ENCODE measurements at places on chromosomes 7 and 10.

GRCh38 chr10:49222170-49222569 is 34.0 kb upstream of the TMEM273 start:
- DNase-seq: no peak

DNA sequence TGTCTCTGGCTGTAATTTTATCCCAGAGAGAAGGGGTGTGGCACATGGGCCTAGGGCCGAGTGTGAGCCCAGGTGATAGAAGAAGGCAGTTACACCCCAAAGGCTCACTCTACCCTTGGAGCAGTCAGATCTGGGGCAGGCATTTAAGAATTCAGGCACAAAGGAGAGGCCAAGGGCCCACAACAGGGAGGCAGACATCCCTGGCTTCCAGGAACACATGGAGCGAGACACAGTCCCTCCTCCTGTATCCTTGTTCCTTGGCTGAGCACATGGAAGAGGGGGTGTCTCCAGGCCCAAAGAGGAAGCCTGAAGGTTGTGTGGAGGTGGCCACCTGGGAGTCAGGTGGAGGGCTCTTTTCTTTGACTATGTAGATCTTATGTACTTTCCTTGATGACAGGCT is 286.2 kb downstream of the RPS24 start:
- no peak for DNase-seq

DNA sequence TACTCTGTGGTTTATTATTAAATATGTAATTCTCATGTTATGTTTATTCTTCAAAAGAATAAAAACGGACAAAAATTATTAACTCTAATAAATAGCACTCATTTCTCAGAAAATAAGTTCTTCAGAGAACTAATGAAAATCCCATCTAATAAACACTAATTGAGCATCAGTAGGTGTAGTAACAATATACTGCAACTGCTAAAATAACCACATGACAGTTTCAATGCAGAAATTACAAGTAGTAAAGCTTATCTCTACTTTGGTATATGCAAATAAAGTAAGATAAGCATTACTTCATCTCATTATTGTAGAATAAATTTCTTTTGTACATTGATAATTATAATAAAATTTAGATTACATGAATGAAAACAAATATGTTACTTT is 56.4 kb upstream of the DKK1 start:
- no peak for DNase-seq

DNA sequence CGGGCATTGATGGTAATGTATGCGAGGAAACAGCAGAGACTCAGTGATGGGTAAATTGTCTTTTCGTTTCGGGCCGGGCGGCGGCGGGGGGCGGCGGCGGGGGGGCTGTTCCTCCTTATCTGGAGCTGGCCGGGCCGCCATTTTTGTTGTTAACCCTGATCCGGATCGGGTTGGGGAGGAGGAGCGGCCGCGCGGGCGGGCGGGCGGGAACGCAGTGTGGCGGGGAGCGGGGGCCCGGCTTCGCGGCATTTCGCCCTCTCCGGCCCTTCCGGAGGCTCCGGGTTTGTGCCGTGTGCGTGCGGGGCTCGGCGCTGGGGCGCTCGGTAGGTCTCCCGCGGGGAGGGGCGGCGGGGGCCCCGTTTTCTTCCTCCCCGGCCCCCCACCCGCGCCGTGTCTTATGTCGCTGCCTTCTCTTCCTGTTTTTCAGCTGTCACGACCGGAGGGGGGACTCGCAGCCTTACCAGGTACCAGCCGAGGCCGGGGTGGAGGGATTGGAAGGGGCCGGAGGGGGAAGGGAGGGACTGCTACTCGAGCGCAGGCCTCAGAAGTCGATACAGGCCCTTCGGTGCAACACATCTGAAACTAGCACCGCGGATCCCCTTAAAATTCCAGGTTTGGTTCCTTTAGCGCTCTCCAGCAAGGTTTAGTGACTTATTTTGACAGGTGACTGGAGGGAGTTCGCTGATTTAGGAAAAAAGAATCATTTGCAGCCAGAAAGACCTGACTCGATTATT is 820 bp downstream of the WAC start:
- no peak for DNase-seq

DNA sequence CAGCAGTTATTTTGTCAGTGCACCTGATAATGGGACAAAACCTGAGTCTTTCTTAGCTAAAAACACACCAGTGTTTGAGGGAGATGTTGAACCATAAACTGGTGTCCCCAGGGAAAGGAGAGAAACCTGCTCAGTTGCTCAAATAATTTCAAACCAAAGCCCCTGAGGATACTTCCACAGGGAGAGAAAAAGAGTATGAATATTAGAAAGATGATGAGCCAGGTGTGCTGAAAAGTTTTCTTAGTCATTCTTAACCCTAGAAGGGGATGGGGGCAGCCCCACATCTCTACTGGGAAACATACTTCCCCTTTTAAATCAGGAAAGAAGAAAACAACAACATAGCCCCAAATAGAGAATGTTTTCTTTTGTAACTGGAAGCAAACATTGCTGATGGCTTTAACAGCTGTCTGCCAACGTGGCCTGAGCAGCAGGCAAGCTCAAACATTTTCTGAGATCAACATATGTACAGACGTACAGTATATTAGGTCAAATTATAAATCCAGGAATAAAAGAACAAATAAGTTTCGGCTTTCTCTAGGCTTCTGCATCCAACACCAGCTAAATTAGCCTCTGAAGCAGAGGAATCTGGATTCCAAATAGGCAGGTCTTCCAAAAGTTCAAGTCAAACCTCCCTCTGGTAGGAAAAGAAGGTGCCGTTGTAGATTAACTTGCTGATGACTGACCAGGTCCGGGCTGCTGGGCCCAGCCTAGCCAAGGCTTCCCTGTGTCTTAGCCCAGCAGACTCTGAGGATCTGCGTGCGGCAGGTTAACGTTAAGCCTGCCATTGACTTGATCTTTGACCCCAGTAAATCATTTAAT is 30.5 kb upstream of the FBXW4 start:
- no peak for DNase-seq

GRCh38 chr10:10294184-10294880 is 723.3 kb upstream of the CELF2 start:
- no peak for DNase-seq

DNA sequence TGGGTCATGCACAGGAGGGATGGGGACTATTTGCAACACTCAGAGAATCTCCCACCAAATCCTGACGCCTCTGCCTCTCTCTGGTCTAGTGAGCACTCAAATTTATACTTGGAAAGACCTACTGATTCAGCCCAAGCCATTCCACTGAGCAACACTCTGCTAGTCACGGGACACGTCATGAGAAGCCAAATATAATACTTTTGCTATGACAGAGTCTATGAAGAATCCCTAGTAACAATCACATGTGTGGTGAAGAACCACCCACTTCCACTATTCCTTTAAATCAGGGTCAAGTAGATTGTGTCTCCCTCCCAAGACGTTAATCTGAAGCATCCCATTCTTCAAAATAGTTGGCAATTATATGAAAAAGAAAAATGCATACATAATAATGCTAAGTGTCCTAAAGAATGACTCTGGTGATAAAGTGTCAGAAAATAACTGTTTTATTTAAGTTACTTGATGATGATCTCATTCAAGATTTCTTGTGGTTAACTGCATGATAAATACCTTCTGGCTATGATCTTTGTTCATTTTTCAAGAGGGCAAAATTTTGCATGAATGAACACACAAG is 28.5 kb downstream of the CHCHD3 start:
- no peak for DNase-seq

All from NCI-H187 treated with DMSO at 0.1 percent for 48 hours (cell line).